NCI-H2171 treated with DMSO at 0.1 percent for 48 hours (cell line): ENCODE measurements at places on chromosomes 7 and 10.

GRCh38 chr10:3104251-3104918 is 37.0 kb downstream of the PFKP start:
- no peak for DNase-seq

DNA sequence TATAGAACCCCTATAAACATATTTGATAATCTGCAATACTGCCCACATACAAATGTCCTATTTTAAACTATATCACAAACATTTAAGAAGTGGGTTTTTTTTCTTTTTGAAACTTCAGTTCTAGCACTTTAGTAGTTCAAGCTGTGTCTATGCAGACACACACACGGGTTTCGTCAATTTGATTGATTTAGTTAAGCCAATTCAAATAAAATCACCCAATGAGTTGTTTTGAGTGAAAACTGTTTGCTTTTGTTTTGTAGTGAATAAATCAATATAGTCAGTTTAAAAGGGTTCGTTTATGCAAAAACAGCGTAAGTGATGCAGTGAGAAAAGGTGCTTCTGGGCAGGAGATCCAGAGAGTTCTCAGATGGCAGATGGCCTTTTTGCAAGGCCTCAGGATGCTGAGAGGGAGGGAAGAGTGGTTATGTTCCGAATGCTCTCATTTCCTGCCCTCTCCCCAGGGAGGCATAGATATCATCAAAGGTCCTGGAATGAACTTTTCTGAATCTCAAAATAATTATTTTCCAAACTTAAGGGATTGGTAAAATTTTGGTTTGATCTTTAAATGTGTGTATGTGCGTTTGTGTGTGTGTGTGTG is 102.7 kb downstream of the AGMO start:
- peak; percentile 67 for DNase-seq

DNA sequence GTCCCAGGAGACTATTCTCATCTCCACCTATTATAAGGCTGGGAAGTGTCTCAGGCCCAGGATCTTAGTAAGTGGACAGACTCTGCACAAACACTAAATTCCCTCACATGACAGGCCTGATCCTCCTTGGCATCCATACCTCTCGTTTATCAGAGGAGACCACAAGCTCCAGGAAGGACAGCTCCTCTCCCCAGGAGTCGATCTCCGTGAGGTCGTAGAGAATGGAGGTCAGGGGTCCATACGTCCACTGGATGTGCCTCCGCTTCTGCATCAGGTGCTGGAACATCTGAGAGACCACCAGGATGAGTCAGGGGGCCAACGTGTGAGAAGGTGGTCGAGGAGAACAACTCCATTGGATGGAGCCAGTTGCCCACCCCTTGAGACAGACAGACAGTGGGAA is 5.6 kb downstream of the TRPV5 start:
- no peak for DNase-seq

DNA sequence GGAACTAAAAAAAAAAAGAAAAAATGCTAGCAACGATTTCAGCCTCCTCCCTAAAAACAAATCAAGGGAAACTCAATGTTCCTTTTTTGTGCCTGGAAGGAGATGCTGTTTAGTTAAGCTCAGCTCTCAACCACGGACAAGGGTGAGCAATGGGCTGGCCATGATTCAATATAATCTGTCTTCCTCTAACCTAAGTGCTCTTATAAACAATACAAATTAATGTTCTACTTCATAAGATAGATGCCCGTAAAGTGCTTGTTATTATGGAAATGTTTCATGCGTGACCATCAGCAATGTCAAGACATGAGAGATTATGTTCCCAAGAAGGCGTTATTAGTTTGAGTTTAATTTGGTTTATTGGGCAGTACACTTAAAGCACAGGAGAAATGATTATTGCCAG is 320.3 kb downstream of the SFMBT2 start:
- DNase-seq, result no peak

DNA sequence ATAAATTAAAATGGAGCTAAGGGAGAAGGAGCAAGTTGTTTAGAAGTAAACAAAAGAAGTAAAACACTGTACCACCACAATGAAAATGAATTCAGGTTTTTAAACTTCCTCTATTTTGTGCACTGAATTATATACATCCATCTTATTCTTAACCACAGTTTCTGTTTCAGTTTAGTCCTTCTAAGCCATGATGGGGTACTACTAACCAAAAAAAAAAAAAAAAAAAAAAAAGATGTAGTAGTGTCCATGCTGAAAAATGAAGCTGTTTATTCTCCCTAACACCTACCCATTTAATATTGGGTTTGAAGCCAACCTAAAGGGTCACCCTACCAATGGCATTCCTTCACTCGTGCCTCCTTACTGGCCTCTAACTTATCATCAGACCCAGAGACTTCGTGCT is 3.4 kb upstream of the BMPR1A start:
- DNase-seq, result no peak

DNA sequence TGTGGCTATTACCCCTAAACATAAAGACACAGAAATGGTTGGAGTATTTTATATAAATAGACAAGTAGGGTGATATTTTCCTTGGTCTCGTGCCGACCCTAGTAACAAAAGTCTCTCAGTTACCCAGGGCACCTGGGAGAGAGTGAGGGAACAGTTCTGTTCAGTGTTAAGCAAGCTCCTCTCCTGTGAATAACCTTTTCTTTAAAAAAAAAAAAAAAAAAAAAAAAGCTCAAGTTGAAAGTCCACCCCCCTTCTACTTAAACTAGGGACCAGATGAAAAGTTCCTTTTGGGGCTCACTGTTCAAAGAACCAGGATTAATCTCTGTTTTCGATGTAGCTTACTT is 636.9 kb upstream of the GALNT17 start:
- no peak for DNase-seq

GRCh38 chr10:88893611-88894010 is 13.6 kb downstream of the STAMBPL1 start:
- no peak for DNase-seq

DNA sequence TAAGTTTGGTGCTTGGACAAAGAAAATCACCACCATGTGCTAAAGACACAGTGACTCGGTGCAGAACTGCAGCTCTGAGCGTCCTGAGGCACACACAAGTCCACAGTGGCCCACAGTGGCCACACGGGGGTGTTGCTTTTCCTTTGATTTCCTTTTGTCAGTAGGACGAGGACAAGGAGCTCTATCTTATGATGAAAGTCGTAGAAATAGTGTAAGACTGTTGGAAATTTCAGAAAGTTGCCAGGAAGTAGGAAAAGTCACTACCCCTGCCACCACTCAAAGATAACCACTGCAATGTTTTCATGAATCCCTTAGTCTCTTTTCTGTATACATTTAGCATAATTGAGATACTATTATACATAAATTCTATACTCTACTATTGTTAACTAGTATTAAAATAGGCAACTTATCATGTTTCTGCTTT is 146.0 kb downstream of the TNS3 start:
- DNase-seq, result peak; percentile 20

DNA sequence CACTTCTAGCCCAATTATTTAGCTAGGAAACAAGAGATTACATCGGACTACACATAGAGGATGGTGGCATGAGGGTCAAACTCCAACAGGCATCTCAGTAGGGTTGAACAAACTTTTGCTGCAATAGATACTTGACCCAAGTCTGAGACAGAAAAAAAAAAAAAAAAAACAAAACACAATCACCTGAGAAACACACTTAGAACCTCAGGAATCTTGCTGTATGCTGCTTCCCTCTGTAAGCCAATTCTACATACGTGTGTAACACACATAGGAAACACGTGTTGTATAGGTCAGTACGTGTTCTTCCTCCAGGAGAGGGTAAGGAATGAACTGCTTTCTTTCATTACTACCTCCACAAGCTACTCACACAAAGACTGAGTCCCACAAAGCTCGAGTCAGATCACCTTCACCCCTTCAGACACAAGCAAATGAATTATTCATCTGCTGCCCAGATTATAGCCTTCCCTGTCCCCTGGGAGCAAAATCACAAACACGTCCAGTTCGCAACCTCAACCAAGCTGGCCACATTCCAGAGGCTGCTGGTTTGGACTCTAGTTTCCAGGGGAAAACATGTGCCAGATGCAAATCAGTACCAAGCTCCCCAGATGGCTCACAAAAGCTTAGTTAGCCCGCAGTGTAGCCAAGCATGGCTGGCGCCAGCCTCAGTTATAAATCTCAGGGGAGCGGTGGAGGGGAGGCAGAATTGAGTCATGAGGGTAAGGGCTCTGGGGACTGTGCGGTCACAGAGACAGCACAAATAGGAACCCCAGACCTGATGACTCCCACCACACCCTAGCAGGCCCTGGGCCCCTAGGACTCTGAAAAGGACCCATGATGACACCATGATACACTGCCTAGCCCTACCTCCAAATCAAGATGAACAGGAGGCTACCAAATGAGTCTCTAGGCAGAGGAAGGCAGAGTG is 15.1 kb downstream of the PSAP start:
- peak; percentile 91 for DNase-seq

GRCh38 chr10:104018471-104018870 is 51.5 kb downstream of the SLK start:
- no peak for DNase-seq

- peak; percentile 30 for DNase-seq
These were observed 282.1 kb upstream of the LRGUK start for GRCh38 chr7:133845005-133845404.

DNA sequence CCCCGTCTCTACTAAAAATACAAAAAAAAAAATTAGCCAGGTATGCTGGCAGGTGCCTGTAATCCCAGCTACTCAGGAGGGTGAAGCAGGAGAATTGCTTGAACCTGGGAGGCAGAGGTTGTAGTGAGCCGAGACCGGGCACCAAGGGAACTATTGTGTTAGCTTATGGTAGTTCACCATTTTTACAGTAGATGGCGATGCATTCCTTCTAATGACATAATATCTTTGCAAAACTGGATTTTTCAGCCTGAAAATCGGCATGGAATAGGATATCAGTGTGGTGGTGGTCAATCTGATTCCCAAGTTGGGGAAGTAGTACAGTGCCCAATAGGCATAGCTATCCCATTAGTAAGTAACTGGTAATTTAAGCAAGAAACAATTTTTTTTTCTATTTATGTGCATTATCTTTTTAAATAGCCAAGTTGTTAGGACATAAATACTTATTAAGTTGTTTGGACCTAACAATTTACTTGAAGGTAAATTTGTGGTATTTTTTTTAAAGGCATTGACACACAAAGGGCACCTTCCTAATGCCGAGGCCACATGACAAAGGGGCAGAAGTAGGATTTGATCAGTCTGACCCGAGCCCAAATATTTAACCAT is 17.6 kb upstream of the IMPDH1 start:
- DNase-seq, result peak; percentile 71

DNA sequence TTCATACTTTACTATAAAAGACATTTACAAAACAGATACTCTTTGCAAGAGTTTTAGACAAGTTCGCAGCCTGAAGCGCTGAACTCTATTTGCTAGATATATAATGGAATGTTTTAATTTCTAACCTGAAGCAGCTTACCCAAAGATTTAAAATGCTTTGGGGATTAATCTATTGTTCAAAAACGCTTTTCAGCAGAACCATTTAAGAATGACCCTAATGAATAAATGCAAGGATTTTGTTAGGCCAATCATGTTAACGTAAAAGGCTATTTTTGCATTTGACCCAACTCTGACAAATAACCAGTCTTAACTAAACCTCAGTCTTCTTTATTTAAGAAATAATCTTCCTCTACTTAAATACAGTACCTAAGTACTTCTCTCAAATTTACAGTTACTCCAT is 406.7 kb upstream of the POT1 start:
- no peak for DNase-seq
